CD4-positive, alpha-beta T cell (primary cell): ENCODE measurements at places on chromosomes 11 and 22.

- DNase-seq: no peak
These were observed 777 bp upstream of the MICAL3 start for GRCh38 chr22:18024956-18025720.

- DNase-seq: no peak
These were observed 8.2 kb upstream of the PRRG4 start for GRCh38 chr11:32821517-32821916.

DNA sequence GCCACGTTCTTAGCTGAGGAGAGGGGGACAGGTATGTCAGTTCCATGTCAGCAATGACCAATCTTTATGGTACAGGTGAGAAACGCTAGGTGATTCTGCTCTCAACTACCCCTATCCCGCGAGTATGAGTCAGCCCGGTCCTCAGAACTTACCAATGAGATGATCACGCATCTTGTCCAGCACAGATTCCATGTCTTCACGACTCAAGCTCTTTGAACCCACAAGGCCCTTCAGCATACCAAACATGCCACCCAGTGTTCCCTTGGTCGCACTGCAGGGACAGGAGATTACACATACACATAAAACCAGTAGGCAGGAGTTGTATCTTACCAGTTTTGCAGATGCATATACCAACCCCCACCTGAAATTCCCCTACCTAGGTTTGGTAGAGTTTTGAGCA lies 2.9 kb downstream of the SRPRA start:
- DNase-seq: no peak

DNA sequence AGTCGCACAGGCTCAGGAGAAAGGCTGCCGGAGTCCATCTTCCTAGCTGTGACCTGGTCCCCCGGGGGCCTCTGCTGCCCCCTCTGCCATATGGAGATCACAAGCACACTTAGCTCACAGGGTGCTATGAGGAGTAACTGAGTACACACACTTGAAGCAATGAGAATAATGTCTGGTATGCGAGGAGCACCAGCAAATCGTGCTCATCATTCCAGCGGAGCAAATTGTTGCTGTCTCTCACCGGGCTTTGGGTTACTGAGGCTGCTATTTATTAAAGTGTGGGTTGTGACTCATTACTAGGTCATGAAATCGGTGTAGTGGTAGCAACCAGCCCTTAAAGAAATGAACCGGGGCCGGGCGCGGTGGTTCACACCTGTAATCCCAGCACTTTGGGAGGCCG lies 48.1 kb upstream of the EIF3D start:
- DNase-seq: no peak

- no peak for DNase-seq
These were observed 55.6 kb downstream of the MCM5 start for GRCh38 chr22:35455529-35455928.

DNA sequence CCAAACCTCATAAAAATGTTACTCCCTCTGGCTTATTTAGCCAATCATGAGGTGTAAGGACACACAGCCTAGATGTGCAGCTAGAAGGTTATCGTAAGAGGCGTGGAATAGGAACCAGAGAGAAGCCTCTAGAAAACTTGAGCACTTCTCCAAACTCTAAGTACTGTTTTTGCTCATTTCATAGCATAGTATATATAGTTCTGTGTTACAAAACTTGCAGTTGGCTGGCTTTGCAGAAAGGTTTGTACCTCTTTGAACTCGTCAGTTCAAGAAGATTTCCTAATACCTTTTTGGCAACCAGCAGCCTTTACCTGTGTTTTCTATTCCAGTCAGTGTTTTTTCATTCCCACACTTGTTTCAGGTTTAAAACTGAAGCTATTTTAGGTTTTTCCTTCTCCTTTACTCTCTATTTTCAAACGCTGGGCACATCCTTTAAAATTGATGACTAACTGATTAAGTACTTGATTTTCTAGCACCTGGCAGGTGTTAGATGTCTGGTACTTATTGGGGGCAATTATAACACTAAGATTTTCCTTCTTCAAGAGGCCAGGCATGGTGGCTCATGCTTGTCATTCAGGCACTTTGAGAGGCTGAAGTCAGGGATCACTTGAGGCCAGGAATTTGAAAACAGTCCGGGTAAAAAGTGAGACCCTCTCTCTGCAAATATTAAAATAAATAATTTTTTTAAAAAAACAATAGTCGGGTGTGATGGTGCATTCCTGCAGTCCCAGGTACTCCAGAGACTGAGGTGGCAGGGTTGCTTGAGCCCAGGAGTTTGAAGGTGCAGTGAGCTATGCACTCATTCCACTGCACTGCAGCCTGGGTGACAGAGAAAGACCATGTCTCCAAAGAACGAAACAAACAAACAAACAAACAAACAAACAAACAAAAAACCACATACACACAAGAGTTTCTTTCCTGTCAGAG lies 125.2 kb downstream of the LRRC4C start:
- no peak for DNase-seq
